ENCODE measurements at places on chromosomes 6 and 20.
A peak's percentile ranks its signal among the peaks of the same experiment; 100 is the strongest.

DNA sequence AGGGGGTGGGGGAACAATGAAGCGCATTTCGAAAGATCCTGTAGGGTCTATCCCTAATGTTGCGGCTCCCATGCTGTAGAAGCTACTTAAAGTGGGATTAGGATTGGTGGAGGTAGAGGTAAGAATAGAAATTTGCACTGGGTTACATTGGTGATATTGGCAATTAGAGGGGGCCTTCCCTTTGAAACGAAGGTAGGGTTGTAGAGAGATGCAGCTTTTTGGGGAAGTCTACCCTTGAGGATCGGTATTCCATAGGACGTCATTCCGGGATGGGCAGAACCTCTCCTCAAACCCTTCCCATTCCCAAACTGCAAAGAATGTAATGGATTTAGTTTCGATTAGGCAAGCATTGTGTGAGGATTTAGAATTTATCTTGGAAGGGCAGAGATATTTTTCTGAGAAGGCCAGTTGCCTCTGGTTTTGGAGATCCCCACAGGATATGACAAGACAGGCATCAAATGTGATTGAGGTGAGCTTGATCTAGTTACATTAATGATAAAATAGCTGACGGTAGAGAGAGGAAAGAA, 5.4 kb upstream of the ZNFX1 start:
- no peak for DNase-seq

- no peak for DNase-seq
These were observed 126.9 kb downstream of the TRMT11 start for GRCh38 chr6:126113261-126113660.

DNA sequence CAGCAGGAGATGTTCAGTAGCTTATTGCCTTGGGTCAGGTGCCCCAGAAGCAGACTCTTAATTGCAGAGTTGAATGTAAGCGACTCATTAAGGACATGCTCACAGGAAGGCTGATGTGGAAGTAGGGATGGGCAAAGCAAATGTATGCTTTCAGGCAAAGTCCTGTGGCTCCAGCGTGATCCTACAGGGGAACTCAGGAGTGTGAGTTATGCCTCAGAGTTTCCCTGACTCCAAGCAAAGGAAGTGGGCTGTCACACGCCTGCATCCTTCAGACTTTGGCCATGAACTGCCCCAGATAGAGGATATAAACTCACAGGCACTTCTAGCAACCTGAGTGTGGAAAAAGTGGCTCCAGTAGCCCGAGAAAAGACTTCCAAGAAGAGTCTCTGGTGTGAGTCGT, 64.9 kb upstream of the ZNF133 start:
- no peak for DNase-seq

DNA sequence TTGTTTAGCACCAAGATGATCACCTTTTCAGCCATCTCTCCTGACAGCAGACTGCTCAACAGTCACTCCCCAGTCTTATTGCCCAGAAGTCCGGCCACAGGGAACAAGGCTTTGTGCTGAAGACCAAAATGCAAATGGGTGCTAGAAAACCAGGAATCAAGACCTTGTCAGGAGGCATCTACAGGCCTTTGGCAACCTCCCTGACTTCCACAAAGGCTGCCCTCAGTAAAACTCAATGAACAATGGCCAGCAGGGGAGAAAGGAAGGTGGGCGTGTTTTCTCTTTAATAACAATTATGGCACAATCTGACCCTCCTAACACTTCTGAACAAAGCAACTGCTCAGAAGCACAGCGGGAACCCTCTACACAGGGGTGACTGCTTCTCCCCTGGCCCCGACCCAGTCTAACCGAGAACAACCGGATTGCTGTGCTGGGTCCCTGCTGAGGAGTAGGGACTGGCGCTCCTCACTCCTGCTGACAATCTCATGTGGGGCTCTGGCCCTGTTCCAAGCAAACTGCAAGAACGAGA, 41.6 kb downstream of the PLCG1 start:
- DNase-seq: peak; percentile 27

GRCh38 chr20:12327205-12327604, 409.5 kb downstream of the BTBD3 start:
- no peak for DNase-seq

GRCh38 chr6:149728499-149729234, 10.8 kb upstream of the LATS1 start:
- no peak for DNase-seq

DNA sequence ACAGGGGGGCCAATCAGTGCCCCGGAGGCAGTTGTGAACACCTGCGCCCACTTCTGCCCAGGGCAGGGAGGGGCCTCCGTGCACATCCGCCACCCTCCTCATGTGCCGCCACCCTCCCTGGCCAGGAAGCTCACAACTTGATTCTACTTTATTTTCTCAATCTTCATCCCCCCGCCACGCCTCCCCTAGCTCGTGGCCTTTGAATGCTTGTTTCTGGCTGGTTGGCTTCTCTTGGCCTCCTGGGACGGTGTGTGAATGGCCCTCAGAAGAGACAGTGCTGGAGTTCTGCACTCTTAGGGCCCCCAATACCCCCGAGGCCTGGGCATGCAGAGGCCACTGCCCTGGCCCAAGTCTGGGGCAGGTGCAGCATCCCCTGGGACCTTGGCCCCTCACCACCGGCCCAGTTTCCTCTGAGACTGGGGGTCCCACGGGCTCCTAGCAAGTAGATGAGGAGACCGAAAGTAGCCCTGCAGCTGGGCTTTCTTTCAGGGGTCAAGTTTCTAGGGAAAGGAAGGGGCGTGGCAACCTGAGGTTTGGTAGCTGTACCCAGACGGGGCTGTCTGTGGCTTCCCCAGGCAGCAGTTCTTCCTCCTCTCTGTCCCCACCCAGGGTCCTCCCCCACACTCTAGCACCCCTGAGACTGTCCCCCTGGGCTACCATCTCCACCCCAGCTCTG, 1.3 kb downstream of the RGS19 start:
- DNase-seq: peak; percentile 78

- DNase-seq: no peak
These were observed 3.1 kb downstream of the STK4 start for GRCh38 chr20:44969300-44969894.

GRCh38 chr20:11035211-11035610, 361.4 kb upstream of the JAG1 start:
- no peak for DNase-seq
